AG10803 (cell line): ENCODE measurements at places on chromosomes 12 and 14.

DNA sequence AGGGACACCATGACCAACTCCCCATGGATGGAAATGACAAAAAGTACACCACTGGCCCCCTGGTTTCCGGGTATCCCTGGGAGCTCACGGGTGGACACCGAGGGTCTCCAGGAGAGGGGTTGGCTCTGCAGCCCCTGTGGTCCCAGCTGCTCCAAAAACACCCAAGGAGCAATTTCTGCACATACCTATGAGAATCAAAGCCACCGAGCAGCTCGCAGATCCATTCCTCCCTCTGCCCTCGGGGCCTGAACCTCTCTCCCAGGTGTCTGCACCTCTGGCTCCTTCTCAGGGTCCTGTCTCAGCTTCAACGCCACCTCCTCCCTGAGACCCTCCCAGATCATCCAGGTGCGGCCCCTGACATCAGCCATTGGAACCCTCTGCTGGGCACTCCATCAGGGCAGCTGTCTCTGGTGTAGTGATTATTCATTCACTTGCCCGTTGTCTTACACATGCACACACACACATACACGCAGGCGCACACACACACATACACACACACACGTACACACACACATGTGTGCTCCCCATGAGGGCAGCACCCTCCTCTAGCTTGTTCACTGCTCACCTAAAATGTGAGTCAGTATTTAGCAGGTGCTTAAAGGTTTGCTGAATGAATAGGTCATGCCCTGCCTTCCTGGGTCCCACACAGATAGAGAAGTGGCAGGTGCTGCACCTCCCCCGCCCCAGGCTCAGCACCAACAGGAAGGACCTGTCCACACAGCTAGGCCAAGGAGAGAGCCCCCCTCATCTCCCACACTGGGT, 5.9 kb downstream of the RIMBP2 start:
- no peak for DNase-seq

DNA sequence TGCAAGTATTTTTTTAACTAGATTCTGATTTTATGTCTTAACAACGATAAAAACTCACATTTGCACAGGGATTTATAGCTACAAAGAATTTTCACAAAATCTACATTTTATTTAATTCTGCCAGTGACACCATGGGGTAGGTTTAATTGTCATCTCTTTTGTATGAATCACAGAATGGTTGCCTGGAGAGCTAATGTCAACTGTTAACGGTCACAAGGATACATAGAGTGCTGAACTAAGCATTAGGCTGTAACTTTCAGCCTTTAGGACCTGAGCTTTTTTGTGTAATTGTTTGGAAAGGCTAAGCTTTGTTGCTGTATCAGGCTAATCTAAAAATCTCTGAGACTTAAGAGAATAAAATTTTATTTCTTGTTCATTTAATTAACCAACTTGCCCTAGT, 465.3 kb upstream of the TBX3 start:
- DNase-seq = peak; percentile 29

GRCh38 chr12:68378872-68379606, 46.9 kb upstream of the MDM1 start:
- peak; percentile 39 for DNase-seq

DNA sequence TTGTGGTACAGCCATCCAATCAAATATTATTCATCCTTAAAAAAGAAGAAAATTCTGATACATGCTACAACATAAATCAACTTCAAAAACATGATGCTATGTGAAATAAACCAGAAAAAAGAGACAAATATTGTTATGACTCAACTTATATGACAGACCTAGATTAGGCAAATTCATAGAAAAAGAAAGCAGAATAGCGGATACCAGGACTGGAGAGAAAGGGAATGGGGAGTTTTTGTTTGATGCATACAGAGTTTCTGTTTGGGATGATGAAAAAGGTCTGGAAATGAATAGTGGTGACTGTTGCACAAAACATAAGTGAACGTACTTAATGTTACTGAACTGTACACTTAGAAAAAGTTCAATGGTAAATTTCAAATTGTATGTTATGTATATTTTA, 82.3 kb downstream of the SPPL3 start:
- DNase-seq = no peak

DNA sequence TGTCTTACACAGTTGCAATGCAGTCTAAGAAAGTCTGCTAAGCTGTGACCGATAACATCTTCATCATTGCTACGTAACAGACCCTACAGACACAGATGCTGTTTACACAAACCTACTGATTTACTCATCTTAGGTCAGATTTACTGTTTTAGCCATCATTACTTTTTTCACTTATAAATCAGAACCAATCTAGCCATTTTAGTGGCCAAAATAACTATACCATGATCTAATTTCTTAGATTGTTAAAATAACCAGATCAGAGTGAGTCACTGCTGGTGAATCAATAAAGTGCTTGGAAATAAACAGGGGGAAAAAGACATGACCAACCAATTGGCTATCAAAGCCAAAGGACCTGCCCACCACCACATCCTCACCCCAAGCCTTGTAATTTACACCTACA, 57.0 kb upstream of the FOXN3 start:
- peak; percentile 14 for DNase-seq

DNA sequence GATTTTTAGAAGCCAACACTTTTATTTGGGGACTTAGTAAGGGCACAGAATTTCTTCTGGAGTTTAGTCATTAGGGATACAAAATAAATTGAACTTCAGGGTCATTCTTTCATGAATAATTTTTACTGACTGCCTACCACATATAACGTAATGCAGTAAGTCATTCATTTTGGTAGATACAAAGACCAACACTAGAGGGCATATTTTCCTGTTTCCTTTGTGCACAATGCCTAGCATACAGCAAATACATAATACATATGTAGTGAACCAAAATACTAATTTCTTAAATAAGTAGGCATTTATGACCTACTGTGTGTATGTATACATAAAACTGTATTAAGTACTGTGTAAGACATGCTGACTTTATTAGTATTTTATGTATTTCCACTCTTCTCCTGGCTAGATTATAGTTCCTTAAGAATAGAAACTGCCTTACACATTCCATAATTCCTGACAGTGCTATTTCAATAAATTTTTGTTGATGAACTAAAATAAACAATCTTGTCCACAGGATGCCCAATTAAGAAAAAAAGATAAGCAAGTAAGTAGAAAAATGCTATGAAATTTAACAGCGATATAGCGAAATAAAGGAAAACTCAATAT, 47.9 kb downstream of the PPP1R12A start:
- peak; percentile 54 for DNase-seq

- peak; percentile 76 for DNase-seq
These were observed 37.8 kb downstream of the CCDC92 start for GRCh38 chr12:123934829-123935228.

- peak; percentile 3 for DNase-seq
These were observed 103.3 kb upstream of the CCDC175 start for GRCh38 chr14:59679872-59680271.

DNA sequence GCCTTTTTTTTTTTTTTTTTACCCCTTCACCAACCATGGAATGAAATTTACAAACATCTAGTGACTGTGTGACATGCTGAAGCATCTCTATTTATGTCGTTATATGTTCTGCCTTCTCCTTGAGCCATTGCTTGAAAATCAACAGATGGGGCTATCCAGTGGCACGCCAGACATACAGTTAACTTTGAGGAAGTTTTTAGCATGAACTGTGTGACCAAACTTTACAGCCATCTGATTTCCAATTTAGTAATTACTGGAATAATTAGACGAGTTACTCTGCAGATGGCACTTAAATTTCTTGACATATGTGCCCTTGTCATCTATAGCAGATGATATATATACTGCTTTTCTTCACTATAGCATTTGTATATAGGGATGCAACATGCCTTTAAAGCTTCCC, 192.1 kb downstream of the SNAPC1 start:
- DNase-seq = no peak

- DNase-seq = peak; percentile 71
These were observed 7.6 kb downstream of the ISCA2 start for GRCh38 chr14:74501135-74501614.

DNA sequence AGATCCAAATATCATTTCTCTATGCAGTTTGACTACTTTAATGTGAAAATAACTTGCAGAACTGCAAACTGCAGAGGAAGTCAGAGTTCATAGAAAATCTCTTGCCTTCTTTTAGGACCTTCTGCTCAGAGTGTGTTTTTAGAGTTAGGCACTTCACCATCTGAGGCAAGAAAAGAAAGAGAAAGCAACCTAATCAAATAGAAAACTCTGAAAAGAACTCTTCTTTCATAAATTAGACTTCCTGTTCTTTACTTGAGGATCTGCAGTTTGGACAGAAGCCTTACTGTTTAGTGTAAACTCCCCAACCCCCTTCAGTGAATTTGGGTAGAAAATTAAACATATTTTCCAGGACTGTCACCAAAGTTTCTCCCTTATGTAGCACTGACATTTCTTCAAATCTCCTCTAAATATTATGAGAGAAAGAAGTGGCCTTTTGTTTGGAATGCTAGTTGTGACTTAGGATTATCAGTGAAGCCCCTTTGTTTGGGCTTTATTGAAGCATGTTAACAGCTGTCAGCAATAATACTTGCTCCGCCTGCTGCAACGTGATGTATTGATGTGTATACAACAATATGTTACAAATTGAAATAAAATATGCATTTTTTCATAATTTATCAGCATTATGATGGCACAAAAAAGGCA, 99.5 kb downstream of the PDZRN4 start:
- DNase-seq = no peak

DNA sequence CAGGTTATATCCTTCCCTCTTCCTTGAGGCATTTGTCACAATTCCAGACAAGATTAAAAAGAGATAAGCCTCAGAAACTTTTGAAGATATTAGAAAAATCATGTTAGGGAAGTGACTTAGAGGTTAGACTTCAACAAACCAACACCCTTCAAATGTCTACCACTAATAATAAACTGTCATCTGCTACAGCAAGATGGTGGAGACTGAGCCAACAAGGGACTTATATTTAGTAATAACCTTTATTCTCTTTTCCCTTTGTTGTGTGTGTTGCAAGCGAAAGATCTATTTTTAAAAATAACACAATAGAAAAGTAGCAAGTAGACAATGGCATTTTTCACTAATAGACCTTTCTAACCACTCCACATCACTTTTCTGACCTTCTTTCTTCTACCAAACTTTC, 28.6 kb downstream of the PRICKLE1 start:
- no peak for DNase-seq

- DNase-seq = no peak
These were observed 45.9 kb downstream of the NOC4L start for GRCh38 chr12:132190012-132190755.

DNA sequence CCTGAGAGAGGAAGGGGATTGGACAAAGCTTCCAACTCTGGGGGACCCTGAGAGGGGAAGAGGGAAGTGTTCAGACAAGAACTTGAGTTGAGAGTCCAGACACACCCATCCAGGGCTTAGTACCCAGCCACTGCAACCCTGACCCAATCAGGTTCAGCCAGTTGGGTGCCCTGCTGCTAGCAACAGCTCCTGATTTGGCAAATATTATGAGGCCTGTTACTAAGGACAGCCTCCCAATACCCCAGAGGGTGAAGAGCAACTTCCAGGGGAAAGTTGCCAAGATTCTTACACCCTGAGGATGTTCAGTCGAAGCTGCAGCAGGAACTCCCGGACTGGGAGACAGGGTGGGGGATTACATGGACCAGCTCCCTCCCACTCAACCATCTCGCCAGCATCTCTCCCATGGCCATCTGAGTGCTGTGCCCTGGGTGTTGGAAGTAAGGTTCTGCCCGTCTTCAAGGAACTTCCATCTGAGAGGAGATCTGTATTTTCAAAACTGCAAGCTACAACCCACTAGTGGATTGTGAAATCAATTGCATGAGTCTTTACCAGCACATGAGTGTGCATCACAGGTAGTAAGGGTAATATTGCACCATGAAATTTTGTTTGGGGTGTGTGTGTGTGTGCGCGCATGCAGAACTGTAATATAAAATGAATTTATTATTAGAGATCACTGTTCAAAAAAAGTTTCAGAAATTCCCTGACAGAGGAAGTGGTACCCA, 11.5 kb upstream of the KRT78 start:
- peak; percentile 68 for DNase-seq

- DNase-seq = no peak
These were observed 123.1 kb downstream of the DERA start for GRCh38 chr12:16034136-16034817.

GRCh38 chr14:55712491-55712890, 132.5 kb downstream of the KTN1 start:
- no peak for DNase-seq

DNA sequence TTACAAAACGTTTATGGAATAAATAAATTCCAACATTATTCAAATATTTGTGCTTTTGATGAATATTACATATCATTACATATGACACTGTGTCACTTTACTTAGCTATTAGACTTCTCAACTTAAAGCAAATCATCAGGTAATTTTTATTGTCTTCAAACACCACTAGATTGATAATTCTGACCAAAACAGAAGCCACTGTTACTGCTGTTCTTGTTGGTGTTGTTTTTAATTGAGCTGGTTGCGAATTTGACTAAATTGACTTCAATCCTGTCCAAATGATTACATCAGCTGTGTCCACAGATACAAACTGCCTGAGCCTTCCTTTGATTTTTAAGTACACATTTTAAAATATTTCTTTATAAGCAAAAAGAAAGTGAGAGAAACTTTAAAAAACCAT, 29.2 kb downstream of the PRKD1 start:
- DNase-seq = peak; percentile 13

DNA sequence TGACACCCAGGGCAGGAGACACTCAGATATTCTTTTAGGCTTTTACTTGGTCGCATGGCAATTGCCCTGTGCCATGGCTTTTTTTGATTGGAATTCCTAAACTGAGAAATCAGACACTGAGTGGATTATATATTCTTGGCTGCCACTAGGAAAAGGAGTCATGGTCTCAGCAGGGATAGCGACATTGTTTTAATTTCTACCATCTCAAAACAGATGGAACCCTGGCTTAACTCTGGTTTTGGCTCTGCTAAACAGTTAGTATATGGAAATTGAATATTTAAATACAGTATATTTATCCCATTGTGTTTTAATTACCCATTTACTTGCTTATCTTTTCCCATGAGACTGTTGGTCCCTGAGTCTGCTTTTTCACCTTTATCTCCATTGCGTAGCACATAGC, 84.0 kb downstream of the DACT1 start:
- DNase-seq = no peak

GRCh38 chr14:53516261-53516774, 363.2 kb upstream of the DDHD1 start:
- peak; percentile 95 for DNase-seq

- DNase-seq = peak; percentile 22
These were observed 1638.7 kb upstream of the SEL1L start for GRCh38 chr14:83172363-83172762.
